PC-3 (cell line): ENCODE measurements at places on chromosomes 12 and 14.
A peak's percentile ranks its signal among the peaks of the same experiment; 100 is the strongest.

GRCh38 chr14:71430678-71431376 is 501.4 kb upstream of the RGS6 start:
- DNase-seq, result no peak
- H3K27ac ChIP-seq, result no peak overlapping the region
- H3K27me3 ChIP-seq, result no peaks in the 10 kb centered on the region
- H3K4me1 ChIP-seq, result no peaks in the 10 kb centered on the region
- H3K36me3 ChIP-seq, result peaks cover 10% of the 10 kb centered on the region

DNA sequence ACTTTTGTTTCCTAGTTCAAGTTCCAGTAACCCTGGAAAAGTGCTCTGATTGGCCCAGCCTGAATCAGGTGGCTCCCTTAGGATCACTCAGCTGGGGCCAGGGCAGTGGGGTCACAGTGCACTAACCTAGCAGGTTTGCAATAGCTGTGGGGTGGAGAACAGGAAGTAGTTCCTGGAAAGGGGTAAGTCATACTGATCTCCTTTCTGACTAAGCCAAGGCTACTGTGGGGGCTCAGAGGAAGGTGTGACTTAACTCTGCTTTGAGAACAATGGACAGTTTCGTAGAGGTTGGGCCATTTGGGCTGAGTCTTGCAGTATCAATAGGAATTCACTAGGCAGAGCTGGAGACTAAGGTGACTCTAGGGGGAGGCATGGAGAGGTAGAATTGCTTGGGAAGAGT is 89.4 kb downstream of the KIF26A start:
- peaks cover 8% of the 10 kb centered on the region for H3K4me1 ChIP-seq
- H3K27me3 ChIP-seq, result peaks cover 14% of the 10 kb centered on the region; the same call in 1 of the 2 replicates
- DNase-seq, result no peak
- H3K4me3 ChIP-seq, result no peak overlapping the region
- H3K36me3 ChIP-seq, result no peaks in the 10 kb centered on the region

GRCh38 chr12:75631831-75632230 is 120.4 kb upstream of the KRR1 start:
- H3K4me1 ChIP-seq, result peaks cover 20% of the 10 kb centered on the region
- H3K4me3 ChIP-seq, result no peak overlapping the region
- no peak for DNase-seq

DNA sequence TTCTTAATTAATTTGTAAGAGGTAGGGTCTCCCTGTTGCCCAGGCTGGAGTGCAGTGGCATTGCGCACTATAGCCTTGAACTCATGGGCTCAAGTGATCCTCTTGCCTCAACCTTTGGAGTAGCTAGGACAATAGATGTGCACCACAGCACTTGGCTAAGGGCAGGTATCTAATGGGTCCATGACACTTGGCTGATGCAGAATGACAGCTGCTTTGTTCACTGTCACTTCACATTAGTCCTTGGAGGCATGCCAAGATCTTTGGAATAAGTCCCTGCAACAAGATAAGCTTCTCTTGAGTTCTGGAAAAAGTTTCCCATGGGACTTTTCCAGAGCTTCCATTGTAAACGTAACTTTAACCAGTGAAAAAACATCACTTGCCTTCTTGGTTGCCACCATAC is 23.4 kb downstream of the COQ6 start:
- no peaks in the 10 kb centered on the region for H3K27me3 ChIP-seq
- no peak overlapping the region for H3K27ac ChIP-seq
- H3K36me3 ChIP-seq, result no peaks in the 10 kb centered on the region
- peaks cover 16% of the 10 kb centered on the region for H3K4me1 ChIP-seq
- DNase-seq, result no peak

DNA sequence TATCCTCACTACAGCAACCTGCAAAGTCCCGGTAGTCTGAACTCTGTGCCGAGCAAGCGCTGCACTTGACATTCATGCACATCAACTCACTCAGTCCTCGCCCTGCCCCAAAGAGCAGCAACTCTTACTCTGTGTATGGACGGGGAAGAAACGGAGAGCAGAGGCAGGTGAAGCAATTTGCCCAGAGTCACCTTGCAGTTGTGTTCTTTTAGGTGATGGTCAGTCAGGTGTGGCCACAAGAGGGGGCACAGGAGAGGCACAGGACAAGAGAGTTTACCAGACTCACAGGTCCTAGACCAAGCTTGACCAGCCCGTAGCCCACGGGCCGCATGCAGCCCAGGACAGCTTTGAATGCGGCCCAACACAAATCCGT is 39.1 kb downstream of the TSPAN11 start:
- H3K4me3 ChIP-seq, result no peak overlapping the region
- H3K27me3 ChIP-seq, result no peaks in the 10 kb centered on the region
- DNase-seq, result peak; percentile 45
- H3K27ac ChIP-seq, result no peak overlapping the region

DNA sequence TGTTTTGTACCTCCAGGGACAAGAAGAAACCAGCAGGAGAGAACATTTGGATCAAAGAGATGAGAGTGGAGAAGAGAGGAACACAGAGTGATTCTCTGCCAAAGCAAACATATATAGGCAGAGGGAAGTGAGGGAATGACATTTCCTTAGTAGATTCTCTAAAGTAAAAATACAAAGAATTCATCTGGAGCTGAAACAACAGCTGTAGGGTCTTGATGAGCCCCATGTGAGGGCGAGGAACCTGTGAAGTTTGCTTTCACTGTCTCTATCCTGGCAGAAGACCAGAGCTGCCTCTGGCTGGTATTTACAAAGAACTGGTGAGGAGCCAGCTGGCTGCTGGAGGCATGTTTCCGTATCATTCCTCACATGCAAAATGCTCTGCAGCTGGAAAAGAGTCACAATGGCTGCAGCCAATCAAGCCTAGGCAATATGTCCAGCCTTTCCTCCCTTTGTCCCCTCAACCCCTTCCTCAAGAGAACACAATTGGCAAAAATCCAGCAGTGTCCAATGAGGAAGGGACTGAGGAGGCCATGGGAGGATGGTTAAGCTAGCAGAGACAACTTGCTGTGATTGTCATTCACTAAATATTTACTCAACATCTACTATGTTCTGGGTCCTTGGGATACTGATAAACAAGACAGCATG is 122.5 kb downstream of the PHLDA1 start:
- peaks cover 8% of the 10 kb centered on the region; the same call in 1 of the 2 replicates for H3K4me1 ChIP-seq
- H3K27ac ChIP-seq, result no peak overlapping the region
- no peaks in the 10 kb centered on the region for H3K27me3 ChIP-seq
- no peak overlapping the region for H3K4me3 ChIP-seq
- no peaks in the 10 kb centered on the region for H3K36me3 ChIP-seq
- DNase-seq, result peak; percentile 41

DNA sequence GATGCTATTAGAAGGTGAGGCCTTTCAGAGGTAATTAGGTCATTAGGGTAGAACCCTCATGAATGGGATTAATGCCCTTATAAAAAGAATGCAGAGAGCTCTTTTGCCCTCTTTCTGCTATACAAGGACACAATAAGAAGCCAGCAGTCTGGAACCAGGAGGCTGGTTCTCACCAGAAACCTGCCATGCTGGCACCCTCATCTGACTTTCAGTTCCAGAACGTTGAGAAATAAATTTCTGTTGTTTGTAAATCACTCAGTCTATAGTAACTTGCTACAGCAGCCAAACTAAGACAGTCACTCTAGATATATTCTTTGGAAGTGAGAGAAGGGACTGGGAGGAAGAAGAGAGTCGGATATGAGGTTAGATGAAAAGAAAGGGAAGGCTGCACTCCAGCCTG is 125.0 kb upstream of the MYF6 start:
- peaks cover 8% of the 10 kb centered on the region; the same call in 1 of the 2 replicates for H3K4me1 ChIP-seq
- no peak overlapping the region for H3K4me3 ChIP-seq
- DNase-seq, result no peak
- no peak overlapping the region for H3K27ac ChIP-seq
- H3K36me3 ChIP-seq, result no peaks in the 10 kb centered on the region
- H3K27me3 ChIP-seq, result no peaks in the 10 kb centered on the region

GRCh38 chr14:84959851-84960520 is 570.0 kb upstream of the FLRT2 start:
- H3K36me3 ChIP-seq, result no peaks in the 10 kb centered on the region
- H3K27me3 ChIP-seq, result no peaks in the 10 kb centered on the region
- no peaks in the 10 kb centered on the region for H3K4me1 ChIP-seq
- H3K4me3 ChIP-seq, result no peak overlapping the region
- no peak for DNase-seq

- H3K4me1 ChIP-seq, result peaks cover 6% of the 10 kb centered on the region; the same call in 1 of the 2 replicates
- DNase-seq, result no peak
- H3K4me3 ChIP-seq, result no peak overlapping the region
- no peaks in the 10 kb centered on the region for H3K27me3 ChIP-seq
- H3K36me3 ChIP-seq, result no peaks in the 10 kb centered on the region
- H3K27ac ChIP-seq, result no peak overlapping the region
Measured at GRCh38 chr14:91032248-91032647, 28.2 kb downstream of the RPS6KA5 start.

- H3K36me3 ChIP-seq, result no peaks in the 10 kb centered on the region
- DNase-seq, result no peak
Measured at GRCh38 chr14:96067985-96068930, 29.1 kb downstream of the C14orf132 start.

DNA sequence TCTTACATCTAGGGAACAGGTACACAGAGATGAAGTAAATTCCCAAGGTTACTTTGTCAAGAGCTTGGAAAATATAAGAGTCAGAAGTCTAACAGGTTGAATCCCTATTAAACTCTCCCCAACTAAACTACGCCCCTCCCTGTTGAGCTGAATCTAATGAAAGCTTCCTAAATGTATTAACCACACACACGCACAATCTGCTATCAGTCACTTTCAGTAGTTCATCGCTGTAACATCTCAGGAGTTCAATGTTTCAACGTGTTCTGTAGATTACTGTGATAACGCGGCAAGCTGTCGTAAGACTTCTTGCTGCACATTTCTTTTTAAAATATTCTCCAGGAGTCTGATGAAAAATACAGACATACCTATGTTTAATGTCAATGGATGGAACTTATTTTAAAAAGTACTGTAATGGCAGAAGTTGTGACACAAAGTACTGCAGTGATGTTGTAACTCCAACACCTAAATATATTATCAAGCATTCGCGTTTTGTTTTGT is 612 bp upstream of the SLC25A3 start:
- no peaks in the 10 kb centered on the region for H3K27me3 ChIP-seq
- peak overlapping the region; percentile 94 for H3K4me3 ChIP-seq
- H3K27ac ChIP-seq, result peak overlapping the region; percentile 44
- DNase-seq, result peak; percentile 12
- H3K36me3 ChIP-seq, result peaks cover 37% of the 10 kb centered on the region
- peaks cover 12% of the 10 kb centered on the region for H3K4me1 ChIP-seq

GRCh38 chr12:105418821-105419291 is 88.4 kb downstream of the C12orf75 start:
- DNase-seq, result no peak
- H3K27me3 ChIP-seq, result no peaks in the 10 kb centered on the region
- no peak overlapping the region for H3K4me3 ChIP-seq
- H3K36me3 ChIP-seq, result no peaks in the 10 kb centered on the region
- no peak overlapping the region for H3K27ac ChIP-seq
- peaks cover 9% of the 10 kb centered on the region for H3K4me1 ChIP-seq

GRCh38 chr12:18895946-18896345 is 158.0 kb downstream of the CAPZA3 start:
- no peak for DNase-seq
- H3K4me1 ChIP-seq, result no peaks in the 10 kb centered on the region
- H3K27ac ChIP-seq, result no peak overlapping the region
- no peaks in the 10 kb centered on the region for H3K27me3 ChIP-seq
- H3K4me3 ChIP-seq, result no peak overlapping the region

- no peak overlapping the region for H3K27ac ChIP-seq
- no peaks in the 10 kb centered on the region for H3K36me3 ChIP-seq
- no peak for DNase-seq
- no peak overlapping the region for H3K4me3 ChIP-seq
- peaks cover 33% of the 10 kb centered on the region for H3K4me1 ChIP-seq
Measured at GRCh38 chr12:103881261-103881660, 40.2 kb upstream of the NT5DC3 start.

DNA sequence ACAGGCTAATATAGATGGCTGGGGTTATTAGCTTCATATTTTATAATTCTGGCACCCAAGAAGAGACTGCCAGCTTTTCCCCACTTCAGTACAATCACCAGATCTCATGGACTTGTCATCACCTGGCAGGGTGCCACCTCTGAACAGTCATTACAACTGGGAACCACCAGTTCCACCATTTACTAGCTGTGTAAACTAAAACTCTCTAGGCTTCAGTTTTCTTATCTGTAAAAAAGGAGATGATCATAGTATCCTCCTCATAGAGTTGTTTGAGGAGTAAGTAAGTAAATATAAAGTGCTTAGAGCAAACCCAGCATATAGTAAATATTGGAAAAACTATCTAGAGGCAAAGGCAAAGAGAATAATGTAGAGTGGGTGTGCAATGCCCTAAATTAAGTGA is 19.3 kb downstream of the CPNE8 start:
- H3K27me3 ChIP-seq, result no peaks in the 10 kb centered on the region
- H3K4me1 ChIP-seq, result peaks cover 17% of the 10 kb centered on the region

DNA sequence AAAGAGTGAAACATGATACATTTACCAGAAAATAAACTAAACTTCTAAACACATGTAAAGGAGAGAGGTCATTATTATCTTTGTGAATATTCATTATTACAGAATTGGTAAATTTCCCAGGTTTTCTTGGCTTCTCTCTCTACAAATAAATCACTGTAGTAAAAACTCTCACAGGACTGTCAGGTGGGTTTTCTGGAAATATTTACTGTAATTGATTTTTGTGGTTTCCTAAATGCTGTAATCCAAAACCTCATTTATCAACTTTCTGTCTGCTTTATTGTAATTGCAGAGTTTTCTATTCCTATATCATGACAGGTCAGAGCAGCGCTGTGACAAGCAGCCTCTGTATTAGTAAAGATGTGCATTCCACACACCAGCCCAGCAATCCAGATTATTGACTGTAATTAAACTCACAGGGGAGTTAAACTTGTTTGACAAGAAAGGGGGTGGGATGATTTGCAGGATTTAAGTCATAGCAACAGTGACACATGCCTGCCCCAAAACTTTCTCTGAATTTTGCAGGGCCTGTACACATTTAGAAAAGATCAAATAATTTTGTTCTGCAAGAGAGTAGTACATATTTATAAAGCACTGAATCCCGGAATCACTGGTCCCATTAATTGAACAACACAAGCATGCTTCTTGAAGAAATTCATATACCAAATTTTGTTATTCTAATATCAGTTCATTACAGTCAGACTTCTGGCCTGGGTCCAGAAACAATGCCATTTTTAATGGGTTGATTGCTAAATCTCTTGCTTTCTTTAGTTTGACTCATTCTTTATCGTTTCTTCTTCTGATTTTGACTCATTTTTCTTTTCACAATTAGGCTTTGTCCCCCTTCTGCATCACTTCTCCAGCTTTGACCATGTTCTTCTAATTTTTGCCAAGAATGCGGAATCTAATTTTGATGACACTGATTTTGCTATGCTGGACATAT is 42.2 kb downstream of the PTPRO start:
- H3K27ac ChIP-seq, result peak overlapping the region; percentile 55; the same call in 1 of the 2 replicates
- H3K4me1 ChIP-seq, result peaks cover 16% of the 10 kb centered on the region
- DNase-seq, result peak; percentile 74
- H3K36me3 ChIP-seq, result no peaks in the 10 kb centered on the region
